Frontal cortex (tissue), 4 donors: ENCODE measurements at places on chromosomes 5 and 9. TPM values are rescaled to one million over a fixed set of nuclear protein-coding genes. Genes with fewer than 3 reads are reported as not detected.

Gene GAS1
- 18.3 TPM for total RNA-seq

Gene CDC20B
- not detected for total RNA-seq

Gene EQTN
- 1.6 TPM for total RNA-seq

Gene DPM2
- 11.4 TPM for total RNA-seq

Gene PDE6A
- not detected for total RNA-seq

Gene SPATA31D4
- total RNA-seq = not detected

Gene TIMD4
- under 0.01 TPM for total RNA-seq

Gene ARID3C
- 0.82 TPM for total RNA-seq

Gene IL3
- total RNA-seq = not detected

Gene CTSL
- total RNA-seq = 33.0 TPM

Gene CCDC152
- 9.0 TPM for total RNA-seq

Gene ZFP37
- total RNA-seq = 22.8 TPM

Gene MUSK
- total RNA-seq = under 0.01 TPM

Gene PCDHB8
- total RNA-seq = 7.7 TPM

Gene KIF20A
- total RNA-seq = 4.1 TPM

Gene TRMO
- total RNA-seq = 18.3 TPM

Gene SV2C
- 2.9 TPM for total RNA-seq
